ENCODE measurements at places on chromosomes 2 and 18.

DNA sequence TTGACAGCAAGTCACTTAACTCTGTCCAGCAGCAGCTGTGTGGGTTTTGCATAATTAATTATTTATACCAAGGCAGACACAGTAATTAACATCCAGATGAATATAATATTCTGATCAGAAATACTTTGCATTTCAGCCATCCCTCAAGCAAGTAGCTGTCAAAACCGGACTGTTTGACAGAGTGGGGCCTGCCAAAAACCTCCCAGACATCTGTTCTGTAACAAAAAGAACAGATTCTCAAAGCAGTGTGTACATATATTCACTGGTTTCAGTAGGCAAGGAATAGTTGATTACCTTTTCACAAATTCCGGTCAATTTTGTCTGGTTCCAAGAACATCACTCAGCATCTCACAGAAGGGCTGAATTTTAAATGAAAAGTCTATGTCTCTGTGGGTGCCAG lies 291.6 kb downstream of the CMPK2 start:
- DNase-seq = no peak

GRCh38 chr2:190500054-190500502 lies 34.4 kb downstream of the NEMP2 start:
- no peak for DNase-seq

DNA sequence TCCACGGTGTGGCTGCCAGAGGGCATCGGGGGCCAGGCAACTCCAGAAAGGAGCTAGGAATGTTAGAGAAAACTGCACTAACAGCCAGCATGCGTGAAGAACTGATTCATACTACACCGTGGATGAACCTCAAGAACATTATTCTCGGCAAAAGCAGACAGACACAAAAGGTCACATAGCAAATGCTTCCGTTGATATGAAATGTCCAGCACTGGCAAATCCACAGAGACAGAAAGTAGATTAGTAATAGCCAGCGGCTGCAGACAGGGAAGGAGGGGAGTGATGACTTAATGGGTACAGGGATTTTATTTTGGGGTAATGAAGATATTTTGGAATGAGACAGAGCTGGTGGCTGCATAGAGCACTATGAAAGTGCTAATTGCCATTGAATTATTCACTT lies 37.4 kb downstream of the SCTR start:
- no peak for DNase-seq

GRCh38 chr2:134866498-134867099 lies 28.2 kb downstream of the ACMSD start:
- no peak for DNase-seq

DNA sequence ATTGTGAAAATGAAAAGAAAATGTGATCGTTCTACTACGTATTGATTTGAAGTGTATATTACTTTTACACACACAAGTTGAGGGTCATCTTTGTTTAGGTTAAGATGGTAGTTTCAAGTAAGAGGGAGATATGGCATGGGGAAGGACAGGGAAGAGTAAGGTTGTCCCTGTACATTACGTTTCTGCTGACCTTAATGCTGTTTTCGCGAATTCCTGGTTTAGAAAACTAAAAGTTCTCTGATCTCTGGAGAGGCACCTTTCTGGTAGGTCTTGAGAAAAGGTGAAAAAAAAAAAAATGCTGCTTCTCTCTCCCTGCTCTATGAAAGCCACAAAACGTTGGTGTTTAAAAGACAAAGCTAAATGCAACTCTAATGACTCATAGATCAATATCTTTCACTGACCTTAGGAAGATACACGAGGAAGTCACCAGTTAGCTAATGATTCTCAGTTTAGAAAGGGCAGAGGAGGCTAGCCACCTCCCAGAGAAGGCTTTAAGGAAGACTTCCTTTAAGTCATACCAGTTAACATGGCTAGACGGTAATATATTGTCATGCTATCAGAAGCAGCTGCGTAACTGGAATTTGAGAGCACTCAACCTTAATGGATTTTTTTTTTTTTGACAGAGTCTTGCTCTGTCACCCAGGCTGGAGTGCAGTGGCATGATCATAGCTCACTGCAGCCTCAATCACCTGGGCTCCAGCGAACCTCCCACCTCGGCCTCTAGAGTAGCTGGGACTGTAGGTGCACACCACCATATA lies 13.2 kb downstream of the TXNDC2 start:
- DNase-seq = no peak

DNA sequence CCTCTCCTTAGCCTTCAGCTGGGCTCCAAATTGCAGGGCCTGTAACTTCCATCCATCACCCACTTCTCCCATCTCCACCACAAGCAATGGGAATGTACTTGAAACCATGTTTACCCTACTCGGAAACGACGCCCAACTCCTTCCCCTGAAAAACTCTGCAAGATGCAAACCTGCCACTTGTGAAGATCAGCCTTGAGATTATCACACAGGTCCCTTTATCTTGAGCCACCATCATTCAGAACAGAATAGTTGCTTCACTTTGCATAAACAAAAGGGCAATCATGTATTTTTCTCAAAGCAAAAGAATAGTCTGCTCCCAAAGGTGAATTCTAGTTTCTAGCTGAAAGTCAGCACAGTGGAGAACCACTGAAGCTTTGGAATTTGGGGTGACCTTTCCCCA lies 75.8 kb downstream of the TNFRSF11A start:
- DNase-seq = no peak

DNA sequence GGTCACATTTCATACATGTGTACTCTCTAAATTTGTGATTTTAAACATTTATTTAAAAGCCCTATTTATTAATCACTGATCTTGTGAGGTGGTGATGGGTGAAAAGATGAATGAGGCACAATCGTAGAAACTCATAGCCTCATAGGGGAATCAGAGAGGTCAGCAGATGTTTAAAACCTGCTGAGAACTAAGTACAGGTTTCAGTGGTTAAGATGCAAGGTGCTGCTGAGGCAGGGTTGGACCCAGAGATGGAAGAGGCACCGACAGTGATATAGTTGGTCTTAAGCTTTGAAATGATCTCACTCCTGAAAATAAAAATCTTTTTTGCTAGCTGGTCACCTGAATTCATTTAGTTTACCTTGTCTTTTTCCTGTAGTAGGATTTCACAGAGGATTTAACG lies 49.6 kb downstream of the LINC00305 start:
- no peak for DNase-seq

- no peak for DNase-seq
These were observed 244.9 kb downstream of the ETAA1 start for GRCh38 chr2:67642046-67642382.

- DNase-seq = no peak
These were observed 22.0 kb upstream of the MAP4K4 start for GRCh38 chr2:101675512-101675911.

DNA sequence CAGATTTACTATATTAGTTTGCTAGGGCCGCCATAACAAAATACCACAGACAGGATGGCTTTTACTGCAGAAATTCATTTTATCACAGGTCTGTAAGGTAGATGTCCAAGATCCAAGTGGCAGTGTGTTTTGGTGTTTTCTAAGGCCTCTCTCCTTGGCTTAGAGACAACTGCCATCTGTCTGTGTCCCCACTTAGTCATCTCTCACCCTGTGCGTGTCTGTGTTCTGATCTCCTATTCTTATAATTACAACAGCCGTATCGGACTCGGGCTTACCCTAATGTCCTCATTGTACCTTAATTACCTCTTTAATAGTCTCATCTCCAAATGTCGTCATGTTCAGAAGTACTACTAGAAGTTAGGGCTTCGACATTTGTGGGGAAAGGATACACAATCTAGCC lies 362.3 kb upstream of the CDH19 start:
- no peak for DNase-seq

DNA sequence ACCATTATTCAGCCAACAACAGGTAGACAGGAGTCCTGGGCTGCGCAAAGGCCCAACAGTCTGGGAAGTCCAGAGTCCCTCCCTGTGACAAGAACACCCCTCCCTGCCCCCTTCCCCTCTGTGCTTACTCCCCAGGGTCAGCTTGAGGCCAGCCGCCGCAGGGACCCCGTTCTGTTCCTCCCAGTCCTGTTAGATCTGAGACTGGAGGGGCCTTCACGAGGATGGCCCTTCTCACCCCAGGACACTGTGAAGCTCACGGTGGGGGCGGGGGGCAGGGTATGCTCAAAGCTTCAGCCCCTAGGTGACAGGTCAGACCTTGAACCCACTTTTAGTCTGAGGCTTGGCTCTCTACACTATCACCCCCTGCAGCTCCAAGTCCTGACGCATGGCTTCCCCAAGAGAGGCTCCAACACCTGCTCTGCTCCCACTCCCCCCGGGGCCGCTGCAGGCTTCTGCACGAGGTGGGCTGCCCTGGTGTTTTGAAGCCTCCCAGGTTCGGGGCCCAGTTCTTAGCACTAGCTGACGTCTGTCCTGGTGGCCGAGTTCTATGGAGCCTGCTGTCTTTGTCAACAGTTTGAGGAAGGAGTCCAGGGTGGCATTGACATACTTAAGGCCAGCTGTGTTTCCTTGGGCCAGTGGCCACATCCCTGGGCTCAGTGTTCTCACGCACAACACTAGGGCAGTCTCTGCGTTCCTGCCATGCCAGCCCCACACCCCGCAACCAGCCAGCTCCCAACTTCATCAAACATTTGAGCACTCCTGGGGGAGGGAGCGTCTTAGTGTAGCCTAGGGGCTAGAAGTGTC lies 37.2 kb upstream of the HPCAL1 start:
- no peak for DNase-seq

DNA sequence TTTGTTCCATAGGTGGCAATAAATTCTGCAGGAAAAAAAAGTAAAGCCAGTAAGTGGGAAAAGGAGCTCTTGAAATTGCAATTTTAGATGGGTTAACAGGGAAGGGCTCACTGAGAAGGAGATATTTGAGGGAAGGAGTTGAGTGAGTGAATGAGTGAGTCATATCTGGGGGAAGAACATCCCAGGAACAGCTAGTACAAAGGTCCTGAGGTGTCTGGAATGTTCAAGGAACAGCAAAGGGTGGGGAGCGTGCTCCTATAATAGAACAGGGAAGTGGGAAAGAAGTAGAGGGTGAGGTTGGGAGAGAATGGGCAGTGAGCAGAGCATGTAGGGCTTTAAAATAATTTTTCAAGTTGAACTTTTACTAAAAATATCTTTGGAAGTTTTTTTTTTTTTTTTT lies 68.0 kb upstream of the PSME4 start:
- DNase-seq = no peak

- DNase-seq = no peak
These were observed 11.3 kb downstream of the NT5C1B start for GRCh38 chr2:18578033-18578432.

- DNase-seq = no peak
These were observed 328.2 kb upstream of the COL3A1 start for GRCh38 chr2:188645986-188646385.

GRCh38 chr2:53629001-53629400 lies 138.6 kb upstream of the CHAC2 start:
- DNase-seq = no peak

Measured in activated T-helper 2 cell treated with anti-CD3 and anti-CD28 coated beads, Interferon-gamma antibody, Interleukin-2, Interleukin-4, amounts not matched to agents 10 μg/mL and 5 μg/mL and 100 μg/mL, durations not matched to agents 14 hours and 24 hours and 36 hours (primary cell).